WTC11 (cell line): ENCODE measurements at places on chromosomes 5 and 9. TPM values are rescaled to one million over a fixed set of nuclear protein-coding genes. Genes with fewer than 3 reads are reported as not detected.
A peak's percentile ranks its signal among the peaks of the same experiment; 100 is the strongest.

- DNase-seq: no peak
These were observed 578.4 kb upstream of the WWC1 start for GRCh38 chr5:167712986-167713585.

GRCh38 chr9:99253772-99254431 is 31.8 kb downstream of the SEC61B start:
- DNase-seq: no peak

PCDHA1 gene
- 2.2 to 2.7 TPM (median 2.4 TPM) in 3 replicates for total RNA-seq

EGR1 gene
- total RNA-seq: 15.7 to 30.0 TPM (median 28.5 TPM) in 3 replicates

GRCh38 chr9:108666240-108666784 is 189.5 kb downstream of the ACTL7B start:
- DNase-seq: no peak

ALDH1A1 gene
- total RNA-seq: 1.9 to 3.3 TPM (median 2.4 TPM) in 3 replicates

GRCh38 chr9:114392749-114393112 is 4.9 kb upstream of the AKNA start:
- no peak for DNase-seq

- no peak for DNase-seq
These were observed 17.4 kb upstream of the FAT2 start for GRCh38 chr5:151608522-151608921.

HMMR gene
- total RNA-seq: 69.1 to 78.5 TPM (median 73.3 TPM) in 3 replicates

DNA sequence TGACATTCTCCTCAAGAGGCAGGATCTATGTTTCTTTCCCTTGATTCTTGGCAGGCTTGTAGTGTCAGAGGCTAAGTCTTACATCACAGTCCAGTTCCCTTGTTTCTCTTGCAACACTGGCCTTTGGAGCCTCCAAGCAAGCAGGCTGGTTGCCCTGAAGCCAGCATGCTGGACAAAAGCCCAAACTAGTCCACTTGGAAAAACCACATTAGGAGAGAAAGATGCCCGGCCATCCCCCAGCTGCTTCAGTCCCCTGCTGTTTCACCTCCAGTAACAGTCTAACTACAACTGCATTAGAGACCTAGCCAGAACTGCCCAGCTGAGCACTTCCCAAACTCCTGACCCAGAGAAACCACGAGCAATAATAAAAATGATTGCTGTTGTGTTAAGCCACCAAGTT is 87.6 kb downstream of the ADAMTS6 start:
- DNase-seq: no peak

DNA sequence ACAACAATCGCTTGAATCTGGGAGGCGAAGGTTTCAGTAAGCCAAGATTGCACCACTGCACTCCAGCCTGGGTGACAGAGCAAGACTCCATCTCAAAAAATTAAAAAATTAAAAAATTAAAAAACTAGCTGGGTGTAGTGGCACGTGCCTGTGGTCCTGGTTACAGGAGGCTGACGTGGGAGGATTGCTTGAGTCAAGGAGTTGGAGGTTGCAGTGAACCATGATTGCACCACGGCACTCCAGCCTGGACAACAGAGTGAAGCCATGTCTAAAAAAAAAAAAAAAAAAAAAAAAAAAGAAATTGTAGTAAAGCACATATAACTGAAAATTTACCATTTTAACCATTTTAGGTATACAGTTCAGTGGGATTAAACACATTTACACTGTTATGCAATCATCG is 13.1 kb upstream of the CCIN start:
- no peak for DNase-seq

- DNase-seq: no peak
These were observed 47.7 kb upstream of the RPL26L1 start for GRCh38 chr5:172911628-172911880.

GRCh38 chr9:111102793-111103464 is 64.7 kb upstream of the LPAR1 start:
- no peak for DNase-seq

DNA sequence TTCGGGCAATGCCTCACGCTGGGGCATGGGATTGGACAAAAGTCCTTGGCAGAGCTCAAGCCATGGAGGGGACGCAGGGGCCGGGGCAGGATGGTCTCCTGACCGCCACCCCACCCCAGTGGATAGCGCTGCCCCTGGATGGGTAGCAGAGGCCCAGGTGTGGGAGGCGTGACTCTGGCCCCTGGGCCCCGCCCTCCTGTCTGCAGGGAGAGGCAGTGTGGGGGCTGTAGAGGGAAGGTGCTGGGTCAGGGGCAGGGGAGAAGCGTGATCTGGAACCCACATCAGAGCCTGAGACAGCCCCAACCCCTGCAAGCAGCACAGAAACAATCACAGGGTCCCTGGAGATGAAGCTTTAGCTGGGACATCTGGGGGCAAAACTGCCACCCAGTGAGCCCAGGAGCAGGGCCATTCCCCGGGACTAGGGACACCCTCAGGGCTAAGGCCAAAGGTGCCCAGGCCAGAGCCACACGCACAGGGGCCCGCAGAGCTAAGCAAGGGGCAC is 36.2 kb downstream of the NACC2 start:
- peak; percentile 13 for DNase-seq
